ENCODE measurements at places on chromosomes 12 and 14.
A peak's percentile ranks its signal among the peaks of the same experiment; 100 is the strongest.

DNA sequence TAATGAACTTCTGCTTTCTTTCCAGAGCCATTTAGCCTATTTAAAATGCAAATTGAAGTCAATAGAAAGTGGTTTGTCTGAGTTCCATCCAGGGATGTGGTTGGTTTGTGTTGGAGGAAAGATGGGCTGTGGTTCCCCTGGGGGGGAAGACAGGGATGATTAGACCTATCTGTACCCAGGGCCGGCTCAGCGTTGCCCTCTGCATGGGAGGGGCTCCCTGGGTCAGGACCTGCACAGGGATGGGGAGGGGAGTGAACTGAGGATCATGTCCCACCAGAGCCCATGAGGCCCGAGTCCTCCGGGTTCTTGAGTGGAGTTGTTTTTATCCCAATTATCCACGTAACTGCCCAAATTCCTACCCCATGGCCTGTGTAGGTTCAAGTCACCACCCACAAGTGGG, 76.9 kb upstream of the SFSWAP start:
- no peak for DNase-seq

DNA sequence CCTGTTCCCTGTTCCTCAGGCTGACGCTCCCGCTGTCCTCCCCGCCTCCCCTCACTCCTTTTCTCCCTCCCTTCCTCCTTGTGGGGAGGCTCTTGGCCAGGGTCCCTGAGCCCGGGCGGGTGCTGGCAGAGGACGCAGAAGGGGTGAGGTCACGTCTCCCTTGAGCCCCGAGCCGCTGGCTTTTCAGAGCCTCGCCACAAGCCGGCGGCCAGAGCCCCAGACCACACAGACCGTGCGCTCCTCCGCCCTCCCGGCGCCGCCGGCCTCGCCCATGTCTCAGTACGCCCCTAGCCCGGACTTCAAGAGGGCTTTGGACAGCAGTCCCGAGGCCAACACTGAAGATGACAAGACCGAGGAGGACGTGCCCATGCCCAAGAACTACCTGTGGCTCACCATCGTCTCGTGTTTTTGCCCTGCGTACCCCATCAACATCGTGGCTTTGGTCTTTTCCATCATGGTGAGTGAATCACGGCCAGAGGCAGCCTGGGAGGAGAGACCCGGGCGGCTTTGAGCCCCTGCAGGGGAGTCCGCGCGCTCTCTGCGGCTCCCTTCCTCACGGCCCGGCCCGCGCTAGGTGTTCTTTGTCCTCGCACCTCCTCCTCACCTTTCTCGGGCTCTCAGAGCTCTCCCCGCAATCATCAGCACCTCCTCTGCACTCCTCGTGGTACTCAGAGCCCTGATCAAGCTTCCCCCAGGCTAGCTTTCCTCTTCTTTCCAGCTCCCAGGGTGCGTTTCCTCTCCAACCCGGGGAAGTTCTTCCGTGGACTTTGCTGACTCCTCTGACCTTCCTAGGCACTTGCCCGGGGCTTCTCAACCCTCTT, at the start of gene TMEM233:
Gene TMEM233 (plus strand): TSS at position 197 of the 821 bp plus-strand sequence. CDS start 75 bp downstream, at position 272.
- no peak for DNase-seq

DNA sequence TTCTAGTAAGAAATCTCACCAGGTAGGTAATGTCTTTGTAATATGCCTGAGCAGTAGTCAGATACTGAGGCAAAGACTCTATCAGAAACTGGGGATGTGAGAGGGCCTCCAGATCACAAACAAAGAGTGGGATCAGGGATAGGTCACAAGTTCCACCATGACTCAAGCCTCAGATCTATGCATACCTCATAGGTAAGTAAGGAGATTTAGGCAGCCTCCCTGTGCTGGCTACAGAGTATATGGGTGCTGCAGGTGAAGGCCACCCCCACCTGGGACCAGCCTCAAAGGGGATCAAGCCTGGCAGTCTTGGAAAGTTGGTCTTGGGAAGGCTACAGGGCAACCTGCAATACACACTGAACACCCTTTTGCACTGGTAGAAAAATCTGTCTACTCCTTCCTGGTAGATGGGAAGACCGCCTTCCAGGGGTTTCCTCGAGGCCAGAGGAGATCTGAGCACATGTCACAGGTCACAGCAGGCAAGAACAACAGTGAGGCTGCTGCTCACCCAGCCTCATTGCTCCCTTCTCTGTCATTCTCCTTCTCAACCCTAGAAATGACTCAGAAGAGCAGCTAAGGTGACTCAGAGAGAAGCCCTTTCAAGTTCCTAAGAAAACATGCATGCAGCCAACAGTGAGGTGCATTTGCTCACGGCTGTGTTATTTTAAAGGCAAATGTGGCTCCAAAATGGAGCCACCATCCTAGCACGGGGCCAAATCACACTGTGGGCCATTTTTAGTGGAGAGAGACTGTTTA, 143.4 kb upstream of the CDKN3 start:
- DNase-seq: peak; percentile 82

- no peak for DNase-seq
Observed at GRCh38 chr12:89345830-89346740, 6.2 kb downstream of the DUSP6 start.

- no peak for DNase-seq
Observed at GRCh38 chr14:95522116-95522515, 5.7 kb upstream of the SYNE3 start.

DNA sequence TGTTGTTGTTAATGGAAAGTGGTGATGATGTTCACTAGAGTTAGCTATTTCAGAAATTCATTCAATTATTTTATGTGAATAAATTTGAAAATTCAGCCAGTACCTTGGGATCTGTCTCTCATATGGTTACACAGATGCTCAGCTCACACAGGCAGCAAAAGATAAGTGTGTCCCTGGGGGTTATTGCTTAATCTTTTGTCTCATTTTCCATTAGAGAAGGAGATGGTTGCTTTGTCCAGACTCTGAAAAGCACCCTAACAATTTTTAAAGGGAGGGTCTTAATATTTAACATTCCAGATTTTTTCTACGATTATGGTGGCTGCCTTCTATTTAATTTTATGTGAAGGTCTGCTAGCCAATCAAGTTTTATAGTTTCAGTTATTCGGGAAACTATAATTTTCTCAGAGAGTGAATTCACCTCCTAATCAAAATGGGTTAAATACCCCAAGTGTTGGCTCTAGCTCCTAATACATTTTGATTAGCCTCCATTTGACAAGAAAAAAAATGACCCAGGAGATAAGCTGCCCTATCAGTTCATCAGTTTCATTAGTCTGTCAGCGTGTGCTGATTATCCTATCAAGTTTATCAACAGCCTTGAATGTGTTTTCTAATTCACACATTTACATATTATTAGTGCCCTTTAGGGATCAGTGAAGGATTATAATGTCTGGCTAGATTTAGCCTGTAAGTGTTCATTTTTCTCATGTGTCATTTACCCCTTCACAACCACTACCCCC, 282.1 kb downstream of the TMTC2 start:
- DNase-seq: no peak

DNA sequence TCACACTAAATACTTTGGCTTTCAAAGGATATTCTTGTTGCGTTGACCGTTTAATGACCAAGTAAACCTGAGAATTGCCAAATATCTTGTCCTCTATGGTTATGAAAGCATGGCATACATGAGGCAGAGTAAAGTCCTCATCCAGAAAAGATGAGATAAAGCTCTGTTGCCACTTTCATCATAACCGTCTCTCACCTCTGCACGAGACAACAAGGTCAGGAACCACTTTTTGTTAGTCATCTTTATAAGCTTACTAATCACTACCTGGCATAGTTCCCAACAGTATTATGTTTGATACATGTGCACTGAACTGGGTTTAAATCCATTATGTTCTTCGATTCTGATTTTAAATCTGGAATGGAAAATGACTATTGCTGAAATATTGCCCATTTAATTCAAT, 31.3 kb downstream of the PTPRB start:
- DNase-seq: no peak

DNA sequence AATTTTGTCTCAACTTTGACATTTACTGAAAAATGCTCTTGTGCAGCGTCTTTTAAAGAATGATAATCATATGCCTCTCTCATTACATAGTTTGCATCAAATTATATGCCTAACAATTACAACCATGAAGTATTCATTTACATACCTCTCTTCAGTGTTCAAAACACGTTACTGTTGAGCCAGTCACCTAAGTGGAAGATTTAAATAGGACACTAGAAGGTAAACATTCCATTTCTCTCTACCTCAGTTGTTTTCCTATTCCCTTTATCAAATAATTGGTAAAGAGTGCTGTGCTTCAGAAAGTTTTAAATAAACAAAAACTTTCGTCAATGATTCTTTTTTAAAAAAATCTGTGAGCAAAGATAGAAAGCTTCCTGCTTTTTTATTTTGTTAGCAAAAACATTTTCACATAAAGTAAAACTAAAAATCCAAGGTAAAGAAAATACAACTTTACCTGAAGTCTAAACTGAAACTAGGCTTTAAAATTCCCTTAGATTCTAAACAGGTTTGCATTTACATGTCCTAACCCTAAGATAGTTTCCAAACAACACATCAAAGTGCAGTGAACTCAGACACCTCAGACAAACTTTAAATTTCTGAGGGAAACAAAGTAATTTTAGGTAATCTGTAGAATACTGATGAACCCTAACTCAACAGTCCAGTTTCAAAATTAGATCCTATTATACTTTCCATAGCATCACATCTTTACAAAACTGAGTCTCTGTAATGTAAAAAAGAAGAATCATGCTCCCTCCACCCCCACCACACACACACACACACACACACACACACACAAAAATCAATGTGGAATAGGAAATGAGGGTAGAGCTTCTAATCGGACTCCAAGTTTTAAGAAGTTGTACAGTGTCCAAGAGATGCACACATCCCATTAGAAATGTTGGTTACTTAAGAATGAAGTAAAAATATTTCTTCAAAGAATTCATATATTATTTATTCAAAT, 46.2 kb downstream of the PAWR start:
- DNase-seq: no peak

GRCh38 chr12:116642106-116642505, 82.9 kb downstream of the MAP1LC3B2 start:
- peak; percentile 19 for DNase-seq

- DNase-seq: no peak
Observed at GRCh38 chr12:87094356-87094755, 838.2 kb upstream of the MGAT4C start.

DNA sequence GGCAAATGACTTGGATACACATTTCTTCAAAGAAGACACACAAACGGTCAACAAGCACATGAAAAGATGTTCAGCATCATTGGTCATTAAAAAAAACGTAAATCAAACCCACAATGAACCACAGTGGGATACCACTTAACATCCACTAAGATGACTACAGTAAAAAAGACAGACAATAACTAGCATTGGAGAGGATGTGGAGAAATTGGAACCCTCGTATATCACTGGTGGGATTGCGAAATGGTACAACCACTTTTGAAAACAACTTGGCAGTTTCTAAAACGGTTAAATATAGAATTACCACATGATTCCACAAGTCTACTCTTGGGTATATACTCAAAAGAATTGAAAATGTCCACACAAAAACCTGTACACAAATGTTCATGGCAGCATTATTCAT, 25.2 kb upstream of the PPFIBP1 start:
- no peak for DNase-seq

- DNase-seq: peak; percentile 31
Observed at GRCh38 chr12:75747572-75748021, 236.2 kb upstream of the KRR1 start.

- no peak for DNase-seq
Observed at GRCh38 chr12:108738170-108738569, 6.9 kb upstream of the CORO1C start.

DNA sequence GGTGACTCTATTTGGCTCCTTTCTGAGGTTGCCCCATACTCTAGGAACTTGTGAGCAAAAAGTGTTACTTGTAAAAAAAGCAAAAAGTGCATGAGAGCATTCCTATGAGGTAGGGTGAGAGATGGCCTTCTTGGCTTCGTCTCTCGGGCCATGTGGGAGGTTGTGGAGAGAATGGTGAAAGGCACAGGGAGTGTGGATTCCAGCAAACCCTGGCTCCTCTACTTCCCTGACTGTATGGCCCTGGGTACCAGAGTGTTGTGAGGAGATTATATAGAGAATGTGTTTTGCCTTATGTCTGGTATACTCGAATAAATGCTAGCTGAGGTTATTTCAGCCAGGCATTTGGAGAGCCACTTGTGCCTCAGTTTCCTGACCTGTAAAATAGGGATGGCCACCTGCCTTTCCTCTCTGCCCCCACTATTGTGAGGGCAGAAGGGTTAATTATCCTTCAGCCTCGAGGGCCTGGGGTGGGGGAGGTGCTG, 11.0 kb downstream of the PLEKHG3 start:
- DNase-seq: no peak

DNA sequence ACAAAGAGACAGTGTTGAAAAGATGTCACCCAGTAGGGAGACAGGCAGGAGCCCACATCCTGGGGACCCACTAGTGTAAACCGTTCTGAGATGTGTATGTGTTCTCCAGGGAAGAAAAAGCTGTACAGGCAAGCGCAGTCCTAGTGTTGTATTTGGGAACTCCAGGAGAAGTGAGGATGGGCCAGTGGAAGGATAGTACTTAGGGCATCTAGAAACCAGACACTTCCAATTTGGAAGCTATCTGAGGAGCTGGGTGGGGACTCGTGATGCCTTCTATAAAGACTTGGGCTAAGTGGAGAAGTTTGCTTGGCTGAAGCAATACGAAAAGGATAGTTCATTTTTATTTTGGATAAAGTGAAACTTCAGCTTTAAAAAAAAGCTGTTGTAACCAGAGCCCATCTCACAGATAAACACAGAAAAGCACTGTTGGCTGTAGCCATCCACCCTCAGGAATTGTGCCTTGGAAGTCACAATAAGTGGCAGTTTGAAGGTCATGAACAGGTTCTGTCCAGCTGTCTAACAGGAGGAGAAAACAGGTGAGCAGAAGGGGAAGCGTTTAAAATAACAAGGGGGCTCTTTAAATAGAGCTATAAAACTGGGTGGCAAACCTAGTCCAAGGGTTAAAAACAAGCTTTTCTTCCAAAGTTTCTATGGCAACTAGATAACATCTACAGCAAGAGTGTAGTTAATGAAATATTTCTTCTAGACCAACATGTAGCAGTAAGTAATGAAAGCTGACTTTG, 108.0 kb upstream of the ARHGAP5 start:
- DNase-seq: peak; percentile 20

DNA sequence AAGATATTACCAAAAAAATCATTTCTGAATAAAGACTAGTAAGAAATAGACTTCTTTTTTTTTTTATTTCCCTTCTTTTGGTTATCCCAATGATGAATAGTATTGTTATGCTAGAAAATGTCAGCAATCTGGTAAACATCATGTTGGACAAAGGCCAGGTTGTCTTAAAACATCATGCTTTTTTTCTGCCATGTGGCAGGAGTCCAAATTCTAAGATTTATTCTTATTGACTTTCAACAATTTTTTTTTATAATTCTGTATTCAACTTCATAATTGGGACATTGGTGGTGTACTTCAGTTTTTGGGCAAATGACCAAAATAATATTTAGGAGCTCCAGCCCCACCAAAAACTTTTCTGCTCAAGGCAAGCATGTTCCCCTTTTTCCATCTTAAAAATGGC, 10.5 kb downstream of the DCN start:
- DNase-seq: no peak

DNA sequence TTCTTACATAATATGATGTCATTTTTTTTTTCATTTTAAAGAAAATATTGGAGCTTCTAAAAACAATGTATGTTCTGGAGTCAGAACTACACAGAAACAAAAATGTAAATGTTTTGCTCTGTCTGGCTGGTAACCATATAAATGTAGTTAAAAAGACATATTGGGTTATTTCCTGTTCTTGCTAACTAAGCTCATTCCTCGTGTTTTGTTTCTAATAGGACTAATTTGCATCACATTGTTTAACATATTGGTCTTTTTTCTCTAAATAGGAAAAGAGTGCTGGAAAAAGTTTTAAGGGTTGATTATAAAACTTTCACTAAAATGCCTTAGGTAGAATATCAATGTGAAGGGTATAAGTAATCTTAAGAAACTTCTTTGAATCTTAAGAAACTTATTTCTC, 221.3 kb downstream of the SLC6A15 start:
- DNase-seq: no peak

GRCh38 chr12:85803231-85803630, 33.0 kb downstream of the RASSF9 start:
- DNase-seq: no peak

Measured in AG08395 (cell line).